ENCODE measurements at places on chromosomes 3 and 15.

DNA sequence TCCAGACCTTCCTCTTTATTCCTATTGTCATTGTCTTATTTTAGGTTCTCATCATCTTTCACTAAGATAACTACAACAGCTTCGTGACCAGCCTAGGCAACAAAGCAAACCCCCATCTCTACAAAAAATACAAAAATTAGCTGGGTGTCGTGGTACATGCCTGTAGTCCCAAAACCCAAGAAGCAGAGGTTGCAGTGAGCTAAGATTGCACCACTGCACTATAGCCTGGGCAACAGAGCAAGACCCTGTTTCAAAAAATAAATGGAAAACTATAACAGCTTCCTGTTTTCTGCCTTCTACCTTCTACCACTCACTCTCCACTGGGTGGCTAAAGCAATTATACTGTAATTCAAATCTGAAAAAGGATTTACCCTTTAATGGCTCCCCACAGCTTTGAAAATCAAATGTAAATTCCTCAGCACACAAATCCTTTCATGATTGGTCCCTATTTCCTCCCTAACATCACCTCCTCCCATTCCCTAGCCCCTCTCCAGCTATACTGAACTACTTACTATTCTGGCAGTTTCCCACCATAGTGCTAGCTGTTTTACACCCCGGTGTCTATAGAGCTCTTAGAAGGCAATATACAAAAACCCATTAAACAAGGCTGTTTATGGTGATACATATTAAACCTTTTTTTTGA is 33.4 kb downstream of the LRRFIP2 start:
- no peak for DNase-seq

DNA sequence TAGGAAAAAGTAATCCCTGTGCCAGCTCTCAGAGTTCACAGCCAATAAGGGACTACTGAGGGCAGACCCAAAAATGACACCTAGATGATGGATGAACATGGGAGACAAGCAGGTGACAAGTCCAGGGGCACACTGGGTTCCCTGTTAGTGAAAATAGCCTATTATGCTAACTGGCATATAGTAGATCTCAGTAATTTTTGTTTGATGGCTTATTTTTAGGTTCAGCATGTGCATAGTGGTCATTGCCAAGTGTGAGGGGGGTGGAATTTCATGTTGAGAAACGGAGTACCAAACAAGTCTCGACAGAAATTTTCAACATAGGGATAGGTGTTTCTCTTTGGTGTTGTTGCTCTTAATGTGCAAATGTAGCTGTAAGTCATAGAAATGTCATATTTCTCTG is 6.4 kb upstream of the ITGB5 start:
- DNase-seq, result no peak

GRCh38 chr3:58487140-58487886 is 4.6 kb upstream of the KCTD6 start:
- DNase-seq, result no peak

DNA sequence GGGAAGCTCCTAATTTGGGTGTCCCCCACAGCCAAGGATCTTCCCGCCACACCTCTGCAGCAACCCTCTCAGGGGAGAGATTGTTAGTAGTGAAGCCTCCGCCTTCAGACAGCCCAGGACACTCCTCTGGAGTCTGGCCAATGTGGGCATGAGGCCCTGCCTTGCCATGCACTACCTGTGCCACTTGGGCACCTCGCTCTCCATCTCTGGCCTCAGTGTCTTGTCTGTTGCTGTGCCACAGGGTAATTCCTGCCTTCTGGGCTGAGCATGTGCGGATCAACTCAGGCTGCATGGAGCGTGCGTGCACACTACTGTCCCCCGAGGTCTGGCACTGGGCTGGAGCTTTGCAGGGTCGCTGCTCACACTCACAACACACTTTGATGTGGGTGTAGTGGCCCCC is 7.9 kb upstream of the MESP1 start:
- no peak for DNase-seq

DNA sequence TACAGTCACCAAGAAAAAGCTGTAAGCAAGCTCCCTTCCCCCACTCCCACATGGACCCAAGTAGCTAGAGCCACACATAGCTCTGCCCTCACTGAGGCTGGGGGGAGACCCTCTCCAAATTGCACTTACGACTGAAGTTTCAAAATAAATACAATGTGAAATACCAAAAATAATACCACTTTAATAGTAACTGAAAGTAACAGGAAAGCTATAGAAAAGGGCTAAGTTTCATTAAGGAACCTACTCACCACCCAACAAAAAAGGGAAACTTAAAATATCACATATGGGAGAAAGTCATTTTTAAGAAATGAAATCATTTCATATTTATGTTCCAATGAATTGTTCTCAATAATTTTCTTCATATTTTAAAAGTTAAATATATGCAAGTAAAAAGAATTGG is 130.4 kb upstream of the UBE2E2 start:
- no peak for DNase-seq

DNA sequence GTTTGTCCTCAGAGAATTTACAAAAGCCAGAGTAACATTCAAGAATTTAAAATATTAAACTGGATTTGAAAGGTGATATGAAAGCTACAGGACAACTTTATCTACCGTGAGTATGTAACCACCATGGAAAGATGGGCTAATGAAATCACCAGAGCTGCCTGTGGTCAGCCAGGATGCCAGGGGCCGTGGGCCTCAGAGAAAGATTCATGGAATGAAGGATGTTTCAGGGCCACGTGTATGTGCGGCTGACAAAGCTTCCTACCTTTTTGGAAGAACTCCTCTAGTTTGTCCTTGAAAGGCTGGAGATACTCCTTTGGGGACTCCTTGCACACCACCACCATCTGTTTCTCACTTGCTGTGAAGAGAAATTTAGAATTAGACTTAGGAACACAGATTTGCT is 138.9 kb downstream of the GREM1 start:
- no peak for DNase-seq

DNA sequence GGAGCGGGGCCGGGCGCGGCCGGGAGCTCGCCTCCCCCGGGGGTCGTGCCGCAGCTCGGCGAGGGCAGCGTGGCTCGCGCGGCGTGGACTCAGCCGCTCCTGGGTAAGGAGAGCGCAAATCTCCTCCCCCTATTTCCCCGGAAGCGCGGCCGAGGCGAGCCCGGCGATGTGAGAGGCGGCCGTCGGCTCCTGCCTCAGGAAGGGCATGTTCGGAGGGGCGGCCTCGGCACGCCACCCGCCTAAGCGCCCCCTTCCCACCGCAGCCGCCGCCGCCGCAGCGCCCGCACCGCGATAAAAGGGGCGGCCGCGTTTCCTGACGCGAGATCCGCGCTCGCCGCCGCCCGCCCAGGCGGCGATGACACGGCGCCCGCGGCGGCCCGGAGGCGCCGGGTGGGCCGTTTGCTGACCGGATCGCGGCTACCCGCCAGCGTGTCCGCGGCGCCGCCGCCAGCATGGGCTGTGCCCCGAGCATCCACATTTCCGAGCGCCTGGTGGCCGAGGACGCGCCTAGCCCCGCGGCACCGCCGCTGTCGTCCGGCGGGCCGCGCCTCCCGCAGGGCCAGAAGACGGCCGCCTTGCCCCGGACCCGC is at the start of gene PDE8A:
TSS of gene PDE8A (plus strand) at position 146 of the 590 bp plus-strand sequence. CDS start at position 453, 307 bp downstream.
- no peak for DNase-seq

DNA sequence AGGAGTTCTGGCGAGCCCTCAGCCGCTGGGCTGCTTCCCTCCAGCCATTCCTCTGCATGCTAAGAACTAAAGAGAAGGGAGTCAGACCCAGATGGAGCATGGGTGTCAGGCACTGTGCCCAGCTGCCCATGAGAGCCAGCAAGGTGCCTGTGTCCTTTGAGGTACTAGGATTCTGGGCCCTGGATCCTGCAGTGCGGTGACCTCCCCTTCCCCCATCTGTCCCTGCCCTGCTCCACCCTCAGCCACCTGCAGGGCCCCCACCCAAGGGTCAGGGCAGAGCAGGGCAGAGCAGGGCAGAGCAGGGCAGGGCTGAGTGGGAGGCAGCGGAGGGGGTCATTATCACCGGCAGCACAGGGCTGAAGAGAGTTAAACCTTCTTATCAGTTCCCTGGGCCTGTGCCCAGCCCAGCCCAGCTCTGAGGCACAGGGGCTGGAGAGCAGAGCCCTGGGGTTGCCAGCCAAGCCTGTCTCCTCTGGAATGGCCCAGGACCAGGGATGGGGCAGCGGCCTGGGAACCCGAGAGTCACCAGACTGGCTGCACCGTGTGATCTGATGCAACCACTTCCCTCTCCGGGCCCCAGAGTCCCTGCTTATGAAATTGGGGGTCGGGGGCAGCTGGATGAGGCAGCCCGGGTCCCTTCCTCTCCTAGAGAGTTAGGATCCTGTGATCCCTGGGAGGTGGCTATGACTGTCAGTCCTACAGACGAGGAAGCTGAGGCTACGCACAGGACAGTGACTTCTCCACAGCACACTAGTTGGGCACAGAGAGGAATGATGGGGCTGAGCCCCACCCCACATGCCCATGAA is 17.3 kb downstream of the ZDHHC19 start:
- no peak for DNase-seq

GRCh38 chr3:17201538-17201937 is 316.8 kb downstream of the PLCL2 start:
- DNase-seq, result no peak

- DNase-seq, result no peak
Measured at GRCh38 chr3:14741510-14741909, 66.6 kb downstream of the C3orf20 start.

- no peak for DNase-seq
Measured at GRCh38 chr3:40582401-40583027, 57.8 kb downstream of the ZNF621 start.

DNA sequence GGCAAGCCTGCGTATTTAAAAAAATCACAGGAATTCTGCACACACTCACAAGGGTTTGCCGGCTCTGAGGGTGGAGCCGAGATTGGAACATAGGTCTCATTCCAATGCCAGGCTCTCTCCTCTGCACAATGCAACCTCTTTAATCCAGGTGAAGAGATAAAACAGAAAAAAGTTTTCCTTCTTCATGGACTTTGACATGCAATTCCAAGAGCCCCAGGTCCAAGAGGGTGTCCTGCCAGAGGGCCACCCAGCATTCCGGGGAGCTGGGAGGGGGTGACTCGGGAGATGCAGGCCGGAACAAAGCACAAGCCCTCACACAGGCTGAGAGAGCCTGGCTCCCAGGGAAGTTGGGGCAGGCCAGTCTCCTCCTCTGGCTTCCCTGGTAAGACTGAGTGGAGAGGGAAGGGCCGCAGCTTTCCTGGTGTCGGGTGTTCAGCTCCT is 6.7 kb upstream of the SLC12A8 start:
- no peak for DNase-seq

- peak; percentile 97 for DNase-seq
Measured at GRCh38 chr3:30342318-30343060, 263.9 kb upstream of the TGFBR2 start.

- no peak for DNase-seq
Measured at GRCh38 chr15:58087871-58088270, 22.4 kb upstream of the ALDH1A2 start.

DNA sequence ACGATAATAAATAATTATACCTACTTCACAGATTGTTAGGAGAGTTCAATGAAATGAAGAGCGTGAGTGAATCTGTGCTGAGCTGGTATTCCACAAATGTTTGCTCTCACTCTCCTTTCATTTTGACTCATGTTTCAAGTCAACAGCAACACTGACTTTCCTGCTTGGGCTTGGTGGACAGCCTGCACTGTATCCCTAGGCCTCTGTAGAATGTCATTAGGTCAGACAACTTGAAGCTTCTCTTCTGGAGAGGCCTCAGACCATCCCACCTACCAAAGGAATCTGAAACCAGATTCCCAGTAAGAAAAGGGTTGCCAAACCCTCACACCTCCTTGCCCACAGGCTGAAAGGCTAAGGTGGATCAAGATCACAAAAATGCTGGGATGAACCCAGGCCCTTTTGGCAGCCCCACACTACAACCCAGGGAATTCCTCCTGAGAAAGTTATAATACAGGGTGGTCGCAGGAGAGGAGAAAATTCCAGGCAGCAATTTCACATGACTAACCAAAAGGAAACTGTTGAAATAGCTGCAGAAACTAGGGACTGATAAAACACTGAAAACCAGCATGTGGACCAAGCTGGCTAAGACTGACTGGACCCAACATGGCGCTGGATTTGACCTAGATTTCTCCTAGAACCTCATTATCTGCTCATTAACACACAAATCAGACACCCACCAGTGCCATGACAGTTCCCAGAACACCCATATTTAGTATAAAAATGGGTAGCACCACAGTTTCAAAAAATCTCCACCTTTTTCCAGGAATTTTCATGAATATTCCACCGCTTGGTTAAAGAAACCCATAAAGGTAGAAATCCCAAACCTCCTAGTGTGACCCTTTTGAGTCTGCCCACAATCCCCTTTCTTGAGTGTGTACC is 57.0 kb upstream of the ZNF148 start:
- no peak for DNase-seq

DNA sequence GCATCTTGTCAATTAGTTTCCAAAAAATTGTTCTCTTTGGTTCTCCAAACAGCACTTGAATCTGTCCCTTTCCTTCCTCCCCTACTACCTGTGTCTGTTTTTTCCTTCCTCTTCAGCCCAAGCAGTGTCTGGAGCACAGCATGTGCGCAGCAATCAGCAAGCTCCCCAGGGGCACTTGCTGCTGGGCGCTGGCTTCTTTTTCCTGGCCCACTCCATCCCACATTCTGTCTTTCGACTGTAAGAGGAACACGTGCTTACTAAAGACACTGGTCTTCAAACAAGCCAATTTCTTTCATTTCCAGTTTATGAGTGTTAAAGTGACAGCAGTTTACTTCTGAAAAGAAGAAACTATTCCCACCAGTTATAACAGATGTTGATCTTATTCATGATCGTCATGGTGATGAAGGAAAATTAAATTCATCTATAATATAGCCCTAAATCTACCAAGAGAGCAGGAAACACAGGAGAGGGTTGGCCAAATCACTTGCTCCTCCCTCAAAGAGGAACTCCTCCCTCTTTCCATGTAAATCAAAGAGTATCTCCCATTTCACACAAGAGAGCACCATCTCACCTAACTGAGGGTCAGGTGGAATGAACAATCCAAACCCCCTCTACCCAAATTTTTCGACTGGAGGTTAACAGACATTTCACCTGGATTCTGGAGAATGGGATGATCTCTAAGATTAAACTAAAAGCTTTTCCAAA is 115.4 kb downstream of the IGF2BP2 start:
- no peak for DNase-seq
